ENCODE measurements at places on chromosomes 6 and 20.
A peak's percentile ranks its signal among the peaks of the same experiment; 100 is the strongest.

GRCh38 chr20:53354314-53354713 is 239.3 kb downstream of the ZNF217 start:
- DNase-seq = no peak

- no peak for DNase-seq
Observed at GRCh38 chr20:60001108-60001507, 42.9 kb downstream of the CDH26 start.

DNA sequence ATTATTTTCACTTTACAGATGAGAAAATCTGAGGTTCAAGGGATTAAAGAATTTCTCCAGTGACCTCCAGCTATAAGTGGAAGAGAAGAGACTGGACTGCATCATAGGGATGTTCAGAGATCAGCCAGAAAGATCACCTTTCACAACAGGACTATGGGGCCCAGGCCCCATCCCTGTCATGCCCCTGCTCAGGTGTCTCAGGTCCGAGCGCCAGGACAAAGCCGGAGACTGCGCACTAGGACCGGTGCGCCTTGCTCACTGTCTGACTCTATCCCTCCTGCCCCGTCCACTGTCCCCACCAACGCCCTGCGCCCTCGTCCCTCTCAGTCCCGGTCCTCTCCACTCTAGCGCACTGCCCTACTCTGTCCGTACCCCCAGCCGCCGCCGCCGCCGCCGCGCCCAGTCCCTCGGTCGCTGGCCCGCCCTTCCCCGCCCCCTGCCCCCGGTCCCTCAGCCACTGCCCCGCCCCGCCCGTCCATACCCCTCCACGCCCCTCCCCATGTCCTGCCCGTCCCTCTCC is 521 bp upstream of the RAD21L1 start:
- DNase-seq = peak; percentile 62

- DNase-seq = no peak
Observed at GRCh38 chr6:106003268-106003987, 82.7 kb upstream of the PRDM1 start.

- DNase-seq = peak; percentile 93
Observed at GRCh38 chr6:31366693-31367470, 9.9 kb upstream of the HLA-B start.
